OCI-LY7 (cell line): ENCODE measurements at places on chromosomes 4 and X.

DNA sequence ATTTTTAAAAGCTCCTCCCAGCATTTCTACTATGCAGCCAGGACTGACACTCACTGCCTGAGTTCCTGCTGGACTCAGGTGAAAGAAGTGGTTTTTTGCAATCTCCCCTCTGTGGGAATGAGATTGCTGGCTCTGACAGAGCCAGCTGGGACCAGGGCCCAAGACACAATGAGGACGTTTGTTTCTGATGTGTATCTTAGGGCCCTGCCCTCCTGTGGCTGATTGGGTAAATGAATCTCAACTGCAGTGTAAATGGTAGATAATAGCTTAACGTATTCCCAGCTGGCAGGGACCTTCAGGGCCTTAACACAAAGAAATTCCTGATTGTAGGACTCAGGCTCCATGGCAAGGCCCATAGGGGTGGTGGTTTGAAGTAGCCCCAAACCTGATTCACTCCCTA is 85.8 kb upstream of the PRPS1 start:
- DNase-seq, result peak; percentile 27

- DNase-seq, result no peak
Observed at GRCh38 chr4:159983082-159983481, 880.2 kb downstream of the RAPGEF2 start.

GRCh38 chr4:10581022-10581421 is 103.5 kb downstream of the CLNK start:
- DNase-seq, result no peak

GRCh38 chrX:73069365-73070035 is 9.8 kb downstream of the PABPC1L2A start:
- no peak for DNase-seq

DNA sequence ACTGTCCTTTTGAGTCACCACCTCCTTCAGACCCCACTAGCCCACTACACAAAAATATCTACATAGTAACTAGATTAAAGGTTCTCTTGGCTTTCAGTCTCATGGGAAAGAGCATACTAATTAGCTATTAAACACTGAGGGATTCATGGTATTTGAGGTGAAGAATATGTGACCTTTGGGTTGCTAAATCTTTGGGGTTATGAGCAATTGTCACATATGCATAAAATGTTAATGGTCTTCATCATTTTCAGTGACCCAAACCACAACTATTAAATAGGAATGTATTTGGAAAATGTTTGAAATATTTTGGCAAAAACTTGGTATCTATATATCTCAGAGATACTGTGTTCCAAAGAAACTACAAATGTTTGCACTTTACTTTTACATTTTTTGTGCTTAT is 365.1 kb downstream of the MAGEB5 start:
- DNase-seq, result no peak

DNA sequence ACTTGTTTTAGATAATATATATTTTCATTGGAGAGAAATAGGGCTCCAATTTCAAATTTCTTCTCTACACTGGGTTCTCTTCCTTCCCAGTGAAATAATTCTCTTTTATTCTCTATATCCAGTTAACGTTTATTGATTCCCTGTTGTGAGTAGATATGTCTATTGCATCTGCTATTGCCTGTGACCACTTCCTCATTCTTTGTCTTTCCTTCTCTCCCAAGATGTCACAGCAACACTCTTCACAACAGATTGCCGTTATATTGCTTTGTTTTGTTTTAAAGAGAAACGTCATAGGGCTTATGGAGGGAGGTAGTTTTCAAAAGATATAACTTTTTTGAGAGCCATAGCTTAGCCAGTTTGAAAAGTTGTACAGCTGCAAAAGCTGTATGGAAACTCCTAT is 343.8 kb downstream of the ARHGAP24 start:
- DNase-seq, result no peak

DNA sequence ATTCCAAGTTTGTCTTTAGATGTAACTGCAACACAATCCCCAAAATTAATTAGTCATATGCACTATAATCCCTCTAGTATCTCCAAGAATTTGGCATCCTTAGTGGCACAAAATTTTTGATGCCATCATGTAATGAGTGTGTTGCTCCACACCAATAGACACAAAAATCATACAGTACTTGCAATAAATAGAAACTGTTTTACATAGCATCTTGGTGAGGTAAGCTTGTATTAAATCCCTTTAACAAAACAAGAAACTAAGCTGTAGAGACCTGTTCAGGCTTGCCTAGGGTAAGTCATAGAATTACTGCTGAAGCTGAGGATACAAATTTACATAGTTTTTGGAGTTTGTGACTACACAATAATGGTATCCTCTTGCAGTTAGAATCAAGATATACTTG is 64.5 kb upstream of the PRSS12 start:
- no peak for DNase-seq

DNA sequence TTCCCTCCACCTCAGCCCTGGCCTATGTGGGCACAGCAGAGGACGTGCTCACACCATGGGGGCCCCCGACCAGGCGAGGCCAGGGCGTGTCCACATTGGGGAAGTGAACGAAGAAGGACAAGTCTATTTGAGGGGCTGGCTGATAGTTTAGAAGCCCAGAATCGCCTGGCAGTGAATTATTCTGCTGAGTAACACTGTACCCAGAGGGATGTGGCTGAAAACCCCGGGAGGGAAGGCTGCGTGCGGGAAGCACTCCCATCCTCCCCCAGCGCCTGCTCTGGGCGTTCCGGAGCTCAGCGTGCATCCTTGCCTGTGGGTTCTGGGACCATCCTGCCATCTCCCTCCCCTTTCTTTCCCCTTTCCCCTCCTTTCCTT is 66.6 kb downstream of the TRMT44 start:
- DNase-seq, result no peak

GRCh38 chrX:36160081-36160480 is 240.5 kb downstream of the CFAP47 start:
- DNase-seq, result no peak

DNA sequence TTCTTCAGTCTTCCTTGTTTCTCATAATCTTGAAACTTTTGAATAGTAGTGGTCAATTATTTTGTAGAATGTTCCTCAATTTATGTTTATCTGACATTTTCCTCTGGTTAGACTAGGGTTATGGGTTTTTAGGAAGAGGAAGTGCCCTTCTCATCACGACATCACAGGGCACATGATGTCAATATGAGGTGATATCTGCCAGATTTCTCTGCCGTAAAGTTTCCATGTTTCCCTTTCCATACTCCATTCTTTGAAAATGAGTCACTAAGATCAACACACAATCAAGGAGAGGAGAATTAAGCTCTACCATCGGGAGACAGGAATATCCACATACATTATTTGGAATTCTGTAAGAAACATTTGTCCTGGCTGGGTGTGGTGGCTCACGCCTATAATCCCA is 28.4 kb downstream of the RP2 start:
- DNase-seq, result no peak

DNA sequence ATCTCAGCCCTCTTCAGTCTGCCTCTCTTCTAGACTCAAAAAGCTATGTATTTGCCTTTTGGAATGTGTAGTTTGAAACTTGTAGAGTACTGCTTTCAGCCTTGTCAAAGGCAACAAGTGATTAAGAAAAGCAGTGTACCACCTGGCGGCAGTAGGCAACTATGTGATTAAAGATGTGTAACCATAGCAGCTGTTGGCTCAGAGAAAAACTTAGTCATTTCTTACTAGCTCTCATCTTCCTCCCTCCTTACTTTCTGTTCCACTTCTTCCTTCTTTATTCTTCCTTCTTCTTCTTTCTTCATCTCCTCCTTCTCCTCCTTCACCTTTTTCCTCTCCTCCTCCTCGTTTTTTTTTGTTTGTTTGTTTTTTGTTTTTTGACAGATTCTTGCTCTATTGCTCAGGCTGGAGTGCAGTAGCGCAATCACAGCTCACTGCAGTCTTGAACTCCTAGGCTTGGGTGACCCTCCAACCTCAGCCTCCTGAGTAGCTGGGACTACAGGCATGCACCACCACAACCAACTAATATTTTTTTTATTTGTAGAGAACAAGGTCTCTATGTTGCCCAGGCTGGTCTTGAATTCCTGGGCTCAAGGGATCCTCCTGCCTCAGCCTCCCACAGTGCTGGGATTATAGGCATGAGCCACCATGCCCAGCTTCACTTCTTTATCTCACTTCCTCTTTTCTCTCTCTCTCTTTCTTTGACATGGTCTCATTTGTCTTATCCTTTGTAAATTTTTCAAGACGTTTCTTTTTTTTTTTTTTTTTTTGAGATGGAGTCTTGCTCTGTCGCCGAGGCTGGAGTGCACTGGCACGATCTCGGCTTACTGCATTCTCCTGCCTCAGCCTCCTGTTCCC is 32.6 kb downstream of the ABHD18 start:
- peak; percentile 66 for DNase-seq

DNA sequence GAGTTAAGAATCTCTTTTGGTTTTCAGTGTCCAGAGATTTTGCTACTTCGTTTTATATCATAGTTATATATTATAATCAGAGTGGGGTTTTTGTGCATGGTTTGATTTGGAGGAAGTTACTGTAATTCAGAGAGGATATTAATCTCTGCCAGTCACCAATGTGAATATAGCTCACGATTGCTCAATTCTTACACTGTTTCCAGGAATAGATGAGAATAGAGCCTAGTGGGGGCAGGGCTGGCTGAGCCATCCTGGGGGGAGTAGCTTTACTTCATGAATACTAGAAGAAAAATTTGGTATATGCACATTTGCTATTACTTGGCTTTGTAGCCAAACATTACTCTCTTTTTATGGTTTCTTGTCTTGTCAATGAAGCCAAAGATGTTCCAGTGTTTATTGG is 60.9 kb upstream of the TRPC3 start:
- no peak for DNase-seq

- DNase-seq, result peak; percentile 4
Observed at GRCh38 chrX:128518508-128518907, 466.3 kb upstream of the ACTRT1 start.

DNA sequence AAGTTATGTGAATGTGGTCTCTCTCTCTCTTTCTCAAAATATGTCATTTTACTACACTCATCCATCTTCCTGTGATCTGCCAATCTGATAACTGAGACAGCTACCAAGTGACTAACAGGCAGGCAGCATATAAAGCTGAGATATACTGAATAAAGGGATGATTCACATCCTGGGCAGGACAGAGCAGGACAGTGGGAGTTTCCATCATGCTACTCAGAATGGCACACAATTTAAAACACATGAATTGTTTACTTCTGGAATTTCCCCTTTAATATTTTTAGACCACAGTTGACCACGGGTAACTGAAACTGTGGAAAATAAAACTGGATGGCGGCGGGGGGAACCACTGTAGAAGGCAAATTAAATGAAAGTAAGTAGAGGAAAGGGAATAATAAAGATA is 58.6 kb upstream of the DCTD start:
- DNase-seq, result no peak
